ENCODE measurements at places on chromosomes 1 and 21. TPM values are rescaled to one million over a fixed set of nuclear protein-coding genes. Genes with fewer than 3 reads are reported as not detected.

LRP8 gene
- total RNA-seq, result 15.6 TPM

RAB3GAP2 gene
- total RNA-seq, result 20.6 TPM

DNA sequence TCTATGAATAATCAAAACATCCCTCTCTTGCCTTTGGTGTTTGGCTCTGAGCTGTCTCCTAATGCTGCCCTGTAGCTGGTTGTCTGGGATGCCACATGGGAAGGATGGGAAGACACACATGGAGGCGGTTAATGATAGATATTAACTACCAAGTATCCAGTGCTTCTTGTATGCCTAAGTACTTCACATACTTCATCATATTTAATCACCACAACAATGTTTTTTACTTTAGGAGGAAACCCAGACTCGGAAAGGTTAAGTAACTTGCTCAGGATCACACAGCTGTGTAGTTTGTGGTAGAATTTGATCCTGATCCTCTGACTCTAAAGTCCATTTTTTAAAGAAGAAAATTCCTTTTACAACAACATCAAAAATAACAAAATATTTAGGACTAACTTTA is 88.0 kb downstream of the HHAT start:
- DNase-seq, result no peak
- no peaks in the 10 kb centered on the region for H3K36me3 ChIP-seq
- no peaks in the 10 kb centered on the region for H3K27me3 ChIP-seq
- H3K4me3 ChIP-seq, result no peak overlapping the region

DNA sequence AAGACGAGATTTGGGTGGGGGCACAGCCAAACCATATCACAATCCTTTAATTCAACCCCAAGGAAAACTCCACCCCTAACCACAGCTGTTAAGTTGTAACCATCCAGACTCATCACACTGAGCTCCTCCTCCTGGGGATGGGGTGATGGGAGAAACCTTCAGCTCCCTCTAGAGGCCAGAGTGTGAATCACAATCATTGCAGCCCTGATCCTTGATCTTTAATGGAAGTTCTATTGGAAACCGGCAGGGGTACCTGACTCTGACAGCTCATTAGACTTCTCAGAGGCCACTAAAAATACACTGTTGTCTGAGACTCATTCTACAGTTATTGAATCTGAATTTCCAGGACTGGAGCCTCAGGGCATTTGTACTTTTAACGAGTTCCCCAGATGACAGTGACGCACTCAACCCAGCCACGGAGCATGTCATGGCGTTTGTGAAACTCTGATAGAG is 127.2 kb downstream of the IGSF21 start:
- H3K27ac ChIP-seq, result no peak overlapping the region
- DNase-seq, result peak; percentile 23
- H3K4me1 ChIP-seq, result no peaks in the 10 kb centered on the region
- H3K4me3 ChIP-seq, result no peak overlapping the region
- H3K27me3 ChIP-seq, result no peaks in the 10 kb centered on the region

GRCh38 chr1:231021540-231022031 is 18.5 kb downstream of the FAM89A start:
- H3K4me3 ChIP-seq, result no peak overlapping the region
- H3K27ac ChIP-seq, result no peak overlapping the region
- peaks cover 22% of the 10 kb centered on the region for H3K4me1 ChIP-seq

GRCh38 chr1:230316864-230317745 is 109.0 kb downstream of the PGBD5 start:
- H3K27me3 ChIP-seq, result no peaks in the 10 kb centered on the region
- no peaks in the 10 kb centered on the region for H3K36me3 ChIP-seq
- DNase-seq, result no peak
- H3K4me3 ChIP-seq, result no peak overlapping the region
- H3K4me1 ChIP-seq, result peaks cover 14% of the 10 kb centered on the region
- H3K27ac ChIP-seq, result no peak overlapping the region

- no peak for DNase-seq
- H3K27ac ChIP-seq, result no peak overlapping the region
- no peak overlapping the region for H3K4me3 ChIP-seq
- no peaks in the 10 kb centered on the region for H3K27me3 ChIP-seq
Measured at GRCh38 chr21:22277341-22277740, 1279.1 kb downstream of the NCAM2 start.

- no peak for DNase-seq
- no peaks in the 10 kb centered on the region for H3K27me3 ChIP-seq
- no peak overlapping the region for H3K27ac ChIP-seq
- no peaks in the 10 kb centered on the region for H3K4me1 ChIP-seq
- no peaks in the 10 kb centered on the region for H3K36me3 ChIP-seq
Measured at GRCh38 chr1:230818367-230818766, 50.0 kb downstream of the C1orf198 start.
